ENCODE measurements at places on chromosomes 5 and 9.

GRCh38 chr9:136051837-136052471, 43.1 kb downstream of the NACC2 start:
- peak; percentile 20 for DNase-seq

DNA sequence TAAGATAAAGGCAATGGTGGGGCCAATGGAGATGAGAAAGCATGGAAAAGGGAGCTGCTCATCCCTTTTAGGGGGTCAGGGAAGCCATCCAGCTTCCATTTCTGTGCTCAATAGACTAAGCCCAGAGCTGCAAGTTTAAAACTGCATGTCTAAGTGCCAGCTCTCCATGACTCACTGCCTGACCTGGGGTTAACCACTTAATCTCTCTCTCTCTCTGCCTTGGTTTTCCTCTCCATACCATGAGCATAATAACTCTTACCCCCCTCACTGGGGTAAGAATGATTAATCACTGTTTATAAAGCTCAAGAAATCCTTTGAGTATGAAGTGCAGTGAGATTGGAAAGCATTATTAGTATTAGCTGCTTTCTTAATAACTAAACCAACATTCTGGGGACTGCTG, 1382.4 kb upstream of the WWC1 start:
- DNase-seq: no peak

GRCh38 chr9:131503626-131504465, 1.1 kb downstream of the POMT1 start:
- DNase-seq: peak; percentile 46

GRCh38 chr5:140546851-140547507, 483 bp upstream of the EIF4EBP3 start:
- no peak for DNase-seq

DNA sequence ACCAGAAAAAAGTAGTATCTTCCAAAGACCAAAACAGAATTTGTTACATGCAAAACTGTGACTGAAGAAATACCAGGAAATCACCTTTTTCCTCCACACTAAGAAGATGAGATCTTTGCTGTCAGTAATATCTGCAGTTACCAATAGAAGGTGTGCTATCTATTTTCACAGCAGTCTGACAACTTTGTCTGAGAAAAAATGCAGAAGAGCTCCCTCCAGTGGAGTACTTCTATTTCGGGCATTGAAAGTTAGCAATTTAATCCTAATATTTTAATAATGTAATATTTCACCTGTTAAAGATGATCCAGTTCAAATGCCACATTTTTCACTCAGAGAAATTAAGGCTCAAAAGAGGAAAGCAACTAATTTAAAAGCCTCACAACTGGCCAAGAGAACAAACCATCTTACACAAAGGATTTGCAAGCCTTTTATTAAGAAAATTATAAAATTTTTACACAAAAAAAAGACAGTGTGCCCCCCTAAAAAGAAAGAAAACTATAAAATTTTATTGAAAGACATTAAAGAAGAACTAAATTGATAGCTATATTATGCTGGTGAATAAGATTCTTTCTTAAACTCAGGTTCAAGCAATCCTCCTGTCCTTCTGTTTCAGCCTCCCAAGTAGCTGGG, 50.6 kb downstream of the DEPDC1B start:
- no peak for DNase-seq

DNA sequence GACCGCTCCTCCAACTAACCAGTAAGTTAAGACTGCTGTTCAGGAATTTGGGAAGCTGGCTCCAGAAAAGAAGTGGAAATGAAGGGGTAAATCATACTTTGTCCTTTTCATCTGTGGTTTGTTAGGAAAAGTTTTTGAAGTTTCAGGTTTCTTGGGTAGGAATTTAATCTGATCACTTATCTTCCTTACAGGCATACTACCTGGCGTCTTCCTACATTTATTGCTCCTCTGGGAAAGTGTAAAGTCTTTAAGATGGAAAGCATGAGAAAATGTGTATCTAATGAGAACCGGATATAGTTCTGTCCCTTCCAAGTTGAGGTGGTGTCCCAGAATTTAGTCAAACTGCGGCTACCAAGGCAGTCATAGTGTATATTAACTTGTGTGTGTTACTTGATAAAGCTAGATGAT, 1.3 kb downstream of the RASA1 start:
- DNase-seq: no peak

GRCh38 chr9:1804128-1804865, 210.8 kb upstream of the SMARCA2 start:
- DNase-seq: no peak
